Amygdala (tissue), 56 donors: ENCODE measurements at places on chromosomes 4 and X.
A peak's percentile ranks its signal among the peaks of the same experiment; 100 is the strongest.

DNA sequence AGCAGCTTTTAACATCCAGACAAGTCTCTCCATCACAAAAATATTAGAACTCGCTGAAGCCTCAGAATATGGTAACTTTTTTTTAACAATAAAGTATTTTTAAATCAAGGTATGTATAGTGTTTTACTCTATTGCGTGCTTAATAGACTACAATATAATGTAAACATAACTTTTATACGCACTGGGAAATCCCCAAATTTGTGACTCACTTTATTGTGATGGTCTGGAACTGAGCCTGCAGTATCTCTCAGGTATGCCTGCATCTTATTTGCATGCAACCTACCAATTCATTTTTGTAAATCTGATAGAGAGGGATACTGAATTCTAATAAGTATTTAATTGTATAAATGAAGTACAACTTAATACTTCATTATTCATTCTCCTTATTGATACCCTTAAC, 823.5 kb downstream of the ADGRL3 start:
- DNase-seq: no peak

GRCh38 chrX:103063191-103063845, 653 bp downstream of the BEX1 start:
- peak; percentile 17 for DNase-seq

DNA sequence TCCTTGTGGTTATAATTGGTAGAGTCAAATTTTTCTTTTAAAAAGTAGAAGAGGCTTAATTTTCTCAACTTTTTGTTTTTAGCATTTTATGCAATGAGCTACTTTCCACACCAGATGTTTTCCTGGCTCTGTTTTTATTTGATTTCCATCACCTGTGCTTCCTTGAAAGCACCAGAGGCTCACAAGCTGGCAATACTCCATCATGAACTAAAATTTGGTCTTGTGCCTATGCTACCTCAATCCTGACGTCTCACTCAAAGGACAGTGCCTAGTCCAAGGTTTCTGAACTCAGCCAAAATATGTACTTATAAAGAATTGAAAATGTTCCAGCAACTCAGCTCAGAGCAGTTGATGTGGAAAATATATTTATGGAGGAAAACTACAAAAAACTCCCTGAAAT, 914.0 kb upstream of the PRKX start:
- no peak for DNase-seq

DNA sequence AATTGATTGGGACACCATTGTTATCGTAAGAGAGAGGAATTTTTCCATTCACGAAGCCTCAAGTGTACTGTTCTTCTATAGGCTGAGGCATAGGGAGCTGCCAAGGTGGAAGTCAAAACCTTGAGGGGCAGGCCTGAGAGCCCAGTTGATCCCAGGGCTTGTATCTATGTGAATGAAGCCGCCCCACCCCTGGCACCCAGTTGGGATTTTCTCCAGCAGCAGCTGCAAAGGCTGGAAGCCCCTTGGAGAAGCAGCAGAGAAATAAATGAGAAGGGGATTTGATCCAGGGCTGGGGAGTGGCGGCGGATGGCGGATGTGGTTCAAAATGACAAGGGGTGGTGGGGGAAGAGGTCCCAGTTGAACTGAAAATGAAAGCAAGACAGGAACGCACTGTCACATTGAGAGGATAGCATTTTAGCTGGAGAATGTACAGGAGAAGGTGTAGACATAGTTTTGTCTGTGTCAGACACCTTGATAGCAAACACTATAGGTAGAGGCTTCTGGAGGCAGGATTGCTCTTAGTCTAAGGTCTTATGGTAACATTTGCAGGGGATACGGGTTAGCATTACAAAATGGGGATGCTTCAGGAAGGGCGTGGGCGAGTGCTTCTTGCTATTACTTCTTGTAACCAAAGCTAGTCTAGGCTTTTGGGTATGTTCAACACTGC, 32.6 kb downstream of the DOCK11 start:
- DNase-seq: no peak
